Left colon (tissue), 2 donors: ENCODE measurements at places on chromosomes 3 and 15. TPM values are rescaled to one million over a fixed set of nuclear protein-coding genes. Genes with fewer than 3 reads are reported as not detected.

DNA sequence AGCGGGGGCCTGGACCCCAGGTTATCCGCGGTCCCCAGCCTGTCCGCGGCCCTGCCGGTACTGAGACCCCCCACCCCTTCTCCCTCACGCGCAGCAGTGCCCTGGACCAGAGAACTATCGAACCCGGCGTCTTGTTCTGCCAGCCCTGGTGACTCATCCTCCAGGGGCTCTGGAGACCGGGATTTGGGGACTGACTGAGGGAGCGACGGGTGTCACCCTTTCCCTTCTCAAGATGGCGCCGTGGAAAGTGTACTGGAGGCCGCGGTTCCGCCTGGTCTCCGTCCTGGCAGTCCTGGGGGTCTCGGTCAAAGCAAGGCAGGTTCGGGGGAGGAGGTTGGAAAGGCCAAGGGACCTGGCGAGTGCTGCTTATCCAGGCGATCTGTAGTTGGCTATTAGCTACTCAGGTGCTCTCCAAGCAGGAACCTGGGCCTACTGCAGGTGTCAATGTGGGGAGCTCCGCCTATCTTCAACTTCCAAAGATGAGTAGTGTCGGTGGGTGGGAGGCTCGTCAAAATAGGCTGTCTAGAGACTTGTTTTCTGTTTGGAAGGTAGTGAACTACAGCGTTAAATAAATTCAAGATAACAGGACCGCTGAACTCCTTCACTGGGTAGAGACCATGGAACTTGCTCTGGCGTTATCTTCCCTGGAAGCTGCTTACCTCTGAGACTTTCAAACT, 790 bp downstream of the RAB5A start:
- DNase-seq = peak; percentile 54

DNA sequence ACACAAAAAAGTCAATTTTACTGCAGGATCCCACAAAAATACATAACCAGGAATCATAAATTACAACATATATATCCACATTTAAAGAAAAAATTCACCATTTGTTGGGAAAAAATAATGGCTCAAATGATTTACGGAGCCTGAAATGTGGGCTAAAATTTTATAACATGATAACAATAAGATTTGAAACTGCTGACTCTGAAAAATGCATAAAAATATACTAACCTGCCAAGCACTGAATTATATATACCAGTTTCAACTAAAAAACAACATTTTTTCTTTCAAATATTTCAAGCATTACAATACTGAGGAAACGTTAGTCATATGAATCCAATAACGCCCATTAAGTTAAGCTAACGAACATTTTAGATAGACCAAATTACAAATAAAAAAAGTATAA, 12.2 kb upstream of the MYO5C start:
- DNase-seq = no peak

GRCh38 chr3:2513986-2514385, 415.3 kb downstream of the CNTN4 start:
- no peak for DNase-seq

GRCh38 chr15:45126535-45127158, 3.0 kb downstream of the DUOXA1 start:
- no peak for DNase-seq

The AMOTL2 gene
- 18.7 TPM for total RNA-seq

The KPNA4 gene
- 60.1 TPM for total RNA-seq
